ENCODE measurements at places on chromosomes 2 and 18.

DNA sequence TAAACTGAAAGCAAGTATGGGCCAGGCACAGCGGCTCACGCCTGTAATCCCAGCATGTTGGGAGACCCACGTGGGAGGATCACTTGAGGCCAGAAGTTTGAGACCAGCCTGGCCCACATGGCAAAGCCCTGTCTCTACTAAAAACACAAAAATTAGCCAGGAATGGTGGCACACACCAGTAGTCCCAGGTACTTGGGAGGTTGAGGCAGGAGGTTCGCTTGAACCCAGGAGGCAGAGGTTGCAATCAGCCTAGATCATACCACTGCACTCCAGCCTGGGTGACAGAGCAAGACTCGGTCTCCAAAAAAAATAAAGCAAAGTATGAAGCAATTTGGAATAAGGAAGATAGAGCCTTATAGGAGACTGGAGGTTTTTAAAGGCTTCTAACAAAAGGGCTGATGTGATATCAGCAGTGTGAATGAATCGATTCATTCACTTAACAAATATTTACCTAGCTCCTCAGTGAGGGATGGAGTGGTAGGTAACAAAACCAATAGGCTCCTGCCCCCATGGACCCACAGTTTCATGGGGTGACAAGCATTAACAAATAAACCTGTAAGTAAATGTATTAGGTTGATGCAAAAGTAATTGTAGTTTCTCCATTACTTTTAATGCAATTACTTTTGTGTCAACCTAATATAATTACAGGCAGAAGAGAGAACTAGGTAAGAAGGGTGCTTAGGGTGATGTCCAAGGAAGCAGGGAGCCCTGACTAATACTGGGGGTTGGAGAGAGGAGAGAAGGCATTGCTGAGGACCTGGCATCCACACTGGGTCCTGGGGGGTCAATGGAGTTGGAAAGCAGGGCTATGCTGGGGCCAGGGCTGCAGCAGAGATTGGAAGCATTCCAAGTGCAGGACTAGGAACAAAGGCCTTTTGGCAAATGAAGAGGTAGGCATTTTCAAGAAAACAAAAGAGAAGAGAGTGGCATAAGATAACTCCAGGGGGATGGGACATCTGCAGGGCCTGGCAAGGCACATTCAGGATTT lies 195.4 kb upstream of the ARL4C start:
- DNase-seq: no peak

- no peak for DNase-seq
Measured at GRCh38 chr2:201786471-201786870, 5.7 kb upstream of the ALS2 start.

GRCh38 chr2:148161909-148162435 lies 141.1 kb downstream of the MBD5 start:
- DNase-seq: no peak

DNA sequence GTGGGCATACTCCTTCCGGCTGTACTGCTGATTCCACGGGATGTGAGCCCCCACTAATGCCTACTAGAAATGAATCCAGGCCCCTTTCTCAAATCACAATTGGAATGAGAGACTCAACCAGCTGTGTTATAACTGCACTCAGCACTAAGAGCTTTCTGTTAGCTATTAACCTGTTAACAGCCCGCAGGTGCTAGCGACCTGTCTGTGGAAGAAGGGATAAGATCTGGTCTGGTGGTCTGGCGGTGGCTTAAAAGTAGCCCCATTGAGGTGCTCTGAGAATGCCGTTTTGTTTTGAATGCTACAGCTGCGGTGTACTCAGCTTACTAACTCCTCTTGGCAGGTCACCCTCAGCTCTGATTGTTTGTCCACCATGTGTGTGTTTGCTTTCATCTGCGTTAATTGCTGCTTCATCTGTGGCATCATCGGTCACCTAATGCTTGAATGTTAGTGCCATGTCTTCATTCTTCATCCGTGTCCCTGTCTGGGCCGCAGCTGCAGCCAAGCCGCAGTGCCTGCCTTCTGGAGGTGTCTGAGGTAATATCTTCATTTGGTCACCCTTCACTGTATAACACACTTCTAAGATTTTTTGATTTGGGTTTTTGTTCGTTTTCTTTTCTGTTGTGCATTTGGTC lies 16.3 kb downstream of the RAB12 start:
- DNase-seq: no peak

- DNase-seq: no peak
Measured at GRCh38 chr2:64284751-64285150, 140.5 kb upstream of the PELI1 start.
